A673 (cell line): ENCODE measurements at places on chromosomes 3 and 15. TPM values are rescaled to one million over a fixed set of nuclear protein-coding genes. Genes with fewer than 3 reads are reported as not detected.

- no peak for DNase-seq
- H3K4me1 ChIP-seq: no peaks in the 10 kb centered on the region
- no peaks in the 10 kb centered on the region for H3K27me3 ChIP-seq
- no peak overlapping the region for H3K27ac ChIP-seq
- no peak overlapping the region for H3K4me3 ChIP-seq
- H3K36me3 ChIP-seq: no peaks in the 10 kb centered on the region
Measured at GRCh38 chr3:116669576-116669975, 40.0 kb upstream of the TUSC7 start.

DNA sequence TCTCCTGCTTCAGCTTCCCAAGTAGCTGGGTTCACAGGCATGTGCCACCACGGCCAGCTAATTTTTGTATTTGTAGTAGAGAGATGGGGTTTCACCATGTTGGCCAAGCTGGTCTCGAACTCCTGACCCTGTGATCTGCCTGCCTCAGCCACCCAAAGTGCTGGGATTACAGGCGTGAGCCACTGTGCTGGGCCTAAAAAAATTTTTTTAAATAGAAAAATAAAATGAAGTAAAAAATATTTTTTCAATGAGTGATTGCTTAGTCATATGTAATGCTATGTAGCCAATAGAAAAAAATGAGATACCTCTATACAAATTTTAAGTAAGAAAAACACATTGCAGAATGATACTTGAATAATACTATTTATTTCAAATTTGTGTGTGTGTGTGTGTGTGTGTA is 27.9 kb upstream of the SLC30A4 start:
- H3K27ac ChIP-seq: no peak overlapping the region
- no peaks in the 10 kb centered on the region for H3K36me3 ChIP-seq
- no peak overlapping the region for H3K4me3 ChIP-seq

- DNase-seq: no peak
- H3K27ac ChIP-seq: no peak overlapping the region
- no peaks in the 10 kb centered on the region for H3K36me3 ChIP-seq
- peaks cover 57% of the 10 kb centered on the region for H3K27me3 ChIP-seq
- H3K4me1 ChIP-seq: no peaks in the 10 kb centered on the region
Measured at GRCh38 chr3:183430325-183430957, 2.0 kb upstream of the MCF2L2 start.

DNA sequence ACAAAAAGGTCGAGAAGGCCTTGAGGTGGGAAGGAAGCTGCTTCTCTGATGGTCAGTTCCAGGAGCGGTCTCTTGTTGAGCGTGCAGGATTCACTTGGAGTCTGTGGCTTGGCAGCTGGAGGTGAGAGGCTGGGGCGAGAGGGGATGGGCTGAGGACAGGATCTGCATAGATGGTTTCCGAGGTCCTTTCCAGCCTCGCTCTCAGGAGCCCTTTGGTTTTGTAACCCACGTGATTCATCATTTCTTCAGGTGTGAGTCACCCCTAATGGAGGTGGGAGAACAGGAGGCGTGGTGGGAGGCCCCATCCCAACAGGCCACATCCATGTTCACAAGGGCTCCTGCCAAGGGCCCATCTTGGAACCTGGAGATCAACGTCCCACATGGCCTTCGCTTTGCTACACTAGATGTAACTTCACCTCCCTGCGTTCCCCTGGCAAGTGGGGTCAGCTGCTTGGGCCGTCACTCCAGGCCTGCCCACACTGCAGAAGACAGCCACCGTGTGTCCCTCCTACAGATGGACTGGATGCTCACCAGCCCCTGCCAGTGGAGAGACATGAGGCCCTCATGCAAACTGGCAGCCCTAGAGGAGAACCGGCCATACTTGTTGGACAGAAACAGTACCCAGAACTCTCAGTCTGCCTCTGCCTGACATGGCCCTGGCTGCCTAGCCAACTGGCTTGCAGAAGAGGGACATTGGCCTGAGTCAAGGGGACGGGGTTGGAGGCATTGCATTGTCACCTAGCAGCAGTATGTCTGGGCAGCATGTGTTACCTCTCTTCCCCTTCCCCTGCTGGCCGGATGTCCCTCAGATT is 1.6 kb upstream of the PCSK6 start:
- H3K4me3 ChIP-seq: no peak overlapping the region
- H3K27me3 ChIP-seq: peaks cover 44% of the 10 kb centered on the region
- H3K36me3 ChIP-seq: no peaks in the 10 kb centered on the region
- no peak overlapping the region for H3K27ac ChIP-seq

- peaks cover 11% of the 10 kb centered on the region for H3K4me1 ChIP-seq
- no peaks in the 10 kb centered on the region for H3K27me3 ChIP-seq
- H3K4me3 ChIP-seq: peak within 1 kb of the TSS; percentile 81
- H3K27ac ChIP-seq: peak within 1 kb of the TSS; percentile 89
- H3K36me3 ChIP-seq: peaks cover 11% of the 10 kb centered on the region
- DNase-seq: peak; percentile 49
Measured at GRCh38 chr3:184361532-184361931, at the start of the genes CLCN2 and POLR2H. CLCN2 (minus strand) TSS chr3:184361605; CDS start chr3:184361479, 126 bp downstream. POLR2H (plus strand) TSS chr3:184361710; CDS start chr3:184363493, 1,783 bp downstream.

DNA sequence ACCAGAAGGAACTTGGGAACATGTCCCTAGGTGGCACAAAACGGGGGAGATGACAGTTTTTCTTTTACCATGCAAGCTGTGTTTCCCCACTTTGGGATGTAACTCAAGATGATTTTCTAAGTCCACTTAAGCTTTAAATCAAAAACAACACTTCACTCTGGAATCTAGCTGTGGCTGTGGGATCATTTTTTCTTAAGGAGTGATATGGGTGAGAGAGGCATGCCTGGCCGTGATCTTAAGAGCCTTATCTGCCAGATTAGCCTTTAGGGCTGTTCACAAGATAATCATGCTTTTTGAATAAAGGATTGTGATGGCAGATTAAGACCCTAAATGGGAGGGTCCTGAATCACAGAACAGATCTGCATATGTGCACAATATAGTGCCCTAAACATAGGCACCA is 384.8 kb upstream of the SEMA6D start:
- no peak overlapping the region for H3K4me3 ChIP-seq
- DNase-seq: no peak
- H3K27ac ChIP-seq: peak overlapping the region; percentile 3
- no peaks in the 10 kb centered on the region for H3K27me3 ChIP-seq
- H3K36me3 ChIP-seq: no peaks in the 10 kb centered on the region

DNA sequence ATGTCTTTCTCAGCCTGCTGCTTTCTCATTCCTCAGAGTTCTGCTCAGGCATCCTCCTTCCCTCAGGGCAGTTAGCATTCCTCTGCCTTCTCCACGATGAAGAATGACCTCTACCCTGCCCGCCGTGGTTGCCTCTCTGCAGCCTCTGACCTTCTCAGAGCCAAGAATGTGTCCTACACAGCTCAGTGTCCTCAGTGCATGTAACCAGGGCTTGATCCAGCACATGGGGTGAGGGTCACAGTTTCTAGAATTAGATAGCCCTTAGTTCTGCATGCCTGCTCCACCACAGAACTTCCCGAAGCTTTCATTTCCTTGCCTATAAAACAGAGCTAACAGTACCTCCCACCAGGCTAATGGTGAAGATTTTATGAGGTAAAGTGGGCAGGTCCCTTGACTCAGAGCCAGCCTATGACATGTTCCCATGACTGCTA is 182.1 kb downstream of the CLSTN2 start:
- H3K4me3 ChIP-seq: no peak overlapping the region
- no peaks in the 10 kb centered on the region for H3K27me3 ChIP-seq
- no peak overlapping the region for H3K27ac ChIP-seq
- H3K36me3 ChIP-seq: no peaks in the 10 kb centered on the region

DNA sequence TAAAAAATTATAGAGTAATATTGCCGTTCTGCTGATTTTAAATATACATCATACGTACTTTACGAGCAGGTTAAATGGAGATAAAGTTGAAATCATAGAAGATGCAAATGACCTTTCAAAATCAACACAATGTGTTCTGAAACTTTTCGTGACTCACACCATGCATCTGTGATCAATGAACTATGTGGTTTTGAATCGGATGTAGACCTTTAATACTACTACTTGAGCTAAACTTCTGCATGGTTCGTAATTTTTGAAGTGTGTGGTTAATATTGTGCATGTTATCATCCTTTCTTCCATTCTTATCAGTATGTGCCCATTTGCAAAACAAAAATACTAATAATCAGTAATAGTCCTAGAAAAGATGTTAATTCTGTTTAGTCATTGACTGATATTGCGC is 58.9 kb downstream of the GASK1A start:
- DNase-seq: no peak
- no peak overlapping the region for H3K4me3 ChIP-seq
- no peaks in the 10 kb centered on the region for H3K27me3 ChIP-seq

- no peaks in the 10 kb centered on the region for H3K4me1 ChIP-seq
- H3K36me3 ChIP-seq: no peaks in the 10 kb centered on the region
- no peak overlapping the region for H3K4me3 ChIP-seq
- no peak for DNase-seq
- H3K27me3 ChIP-seq: no peaks in the 10 kb centered on the region
- no peak overlapping the region for H3K27ac ChIP-seq
Measured at GRCh38 chr15:31560643-31561042, 234.0 kb downstream of the KLF13 start.

DNA sequence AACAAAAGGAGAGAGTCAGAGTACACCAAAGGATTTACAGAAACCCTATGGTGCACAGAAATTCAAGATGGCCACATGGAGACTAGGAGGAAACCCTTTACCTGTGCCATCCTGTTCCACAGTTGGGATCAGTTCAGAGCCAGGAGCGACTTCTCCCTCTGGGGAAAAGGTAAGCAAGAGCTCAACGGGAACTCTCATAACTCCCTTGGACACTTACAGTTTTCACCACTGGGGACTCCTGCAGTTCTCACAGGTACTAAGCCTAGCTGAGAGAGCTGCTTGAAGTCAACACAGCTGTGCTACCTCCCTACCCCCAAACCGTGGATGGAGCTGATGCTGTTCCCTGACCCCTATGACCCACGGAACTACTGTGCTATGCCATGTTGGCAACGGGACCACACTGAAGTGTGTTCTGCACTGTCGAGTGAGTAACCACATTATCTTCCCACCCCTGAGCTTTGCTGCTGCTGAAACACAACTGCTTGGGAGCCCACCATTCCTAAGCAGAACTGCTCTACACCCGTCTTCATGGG is 606.8 kb downstream of the GBE1 start:
- H3K27me3 ChIP-seq: no peaks in the 10 kb centered on the region
- H3K27ac ChIP-seq: no peak overlapping the region
- DNase-seq: no peak
- H3K4me3 ChIP-seq: no peak overlapping the region
- no peaks in the 10 kb centered on the region for H3K36me3 ChIP-seq
- no peaks in the 10 kb centered on the region for H3K4me1 ChIP-seq

DNA sequence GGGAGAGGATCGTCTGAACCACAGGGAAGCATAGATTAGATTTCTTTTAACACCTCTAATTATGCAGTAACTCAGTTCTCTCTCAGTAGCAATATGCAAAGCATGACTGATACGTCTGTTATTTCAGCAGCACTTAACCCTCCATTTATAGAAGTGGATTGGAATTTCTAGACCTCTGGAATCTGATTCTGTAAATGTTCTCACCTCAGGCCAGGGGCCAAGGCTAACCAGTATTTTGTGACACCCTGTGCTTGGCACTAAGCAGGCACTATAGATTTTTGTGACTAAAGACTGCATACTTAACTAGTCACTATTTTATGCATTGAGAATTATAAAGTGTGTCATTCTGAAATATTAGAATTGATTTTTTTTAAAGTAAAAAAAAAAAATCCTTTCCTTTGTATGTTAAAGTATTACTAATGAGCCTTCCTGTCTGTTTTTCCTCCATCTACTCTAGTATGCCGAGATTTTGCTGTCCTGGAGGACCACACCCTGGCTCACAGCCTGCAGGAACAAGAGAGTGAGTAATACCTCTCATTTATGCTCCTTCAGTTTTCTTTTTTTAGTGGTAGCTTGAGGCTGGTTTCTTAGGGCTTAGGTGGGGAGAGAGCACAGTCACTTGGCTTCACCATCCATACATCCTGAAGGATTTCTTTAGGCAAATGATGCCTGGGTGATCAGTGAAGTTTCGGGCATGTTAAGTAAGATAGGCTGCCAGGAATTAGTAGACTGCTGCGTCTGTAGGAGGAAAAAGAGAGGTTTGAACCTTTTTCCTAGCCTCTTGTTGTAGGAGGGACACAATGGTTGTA is 26.5 kb upstream of the UTS2B start:
- peak; percentile 52 for DNase-seq
- H3K27me3 ChIP-seq: no peaks in the 10 kb centered on the region
- H3K4me1 ChIP-seq: peaks cover 47% of the 10 kb centered on the region
- H3K4me3 ChIP-seq: no peak overlapping the region
- peaks cover 19% of the 10 kb centered on the region for H3K36me3 ChIP-seq

GRCh38 chr15:77002954-77003912 is 8.3 kb downstream of the PSTPIP1 start:
- DNase-seq: no peak
- no peaks in the 10 kb centered on the region for H3K36me3 ChIP-seq
- H3K27me3 ChIP-seq: no peaks in the 10 kb centered on the region

DNA sequence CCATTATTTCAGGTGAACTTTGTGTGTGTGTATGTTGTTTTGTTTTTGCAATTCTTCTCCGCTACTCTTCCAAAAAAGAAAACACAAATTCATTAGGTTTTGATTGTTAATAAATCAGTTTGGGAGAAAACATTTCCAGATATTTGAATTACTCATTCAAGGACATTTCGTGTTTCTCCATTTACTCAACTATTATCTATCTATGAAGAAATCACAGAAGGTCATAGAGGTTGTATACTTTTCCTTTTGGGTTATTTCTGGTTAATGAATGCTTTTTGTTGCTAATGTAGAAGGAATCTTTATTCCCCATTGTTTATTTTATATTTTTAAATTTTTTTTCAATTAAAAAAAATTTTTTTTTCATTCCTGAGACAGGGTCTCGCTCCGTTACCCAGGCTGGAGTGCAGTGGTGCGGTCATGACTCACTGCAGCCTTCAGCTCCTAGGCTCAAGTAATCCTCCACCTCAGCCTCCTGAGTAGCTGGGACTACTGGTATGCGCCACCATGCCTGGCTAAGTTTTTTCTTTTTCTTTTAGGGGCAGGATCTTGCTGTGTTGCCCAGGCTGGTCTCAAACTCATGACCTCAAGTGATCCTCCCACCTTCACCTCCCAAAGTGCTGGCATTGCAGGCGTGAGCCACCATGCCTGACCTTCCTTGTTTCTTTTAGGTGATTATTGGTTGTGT is 28.4 kb downstream of the IGF1R start:
- H3K4me1 ChIP-seq: peaks cover 2% of the 10 kb centered on the region
- no peak for DNase-seq
- no peaks in the 10 kb centered on the region for H3K27me3 ChIP-seq
- no peak overlapping the region for H3K27ac ChIP-seq

GRCh38 chr3:195441992-195442572 is 738 bp downstream of the ACAP2 start:
- peaks cover 22% of the 10 kb centered on the region for H3K4me1 ChIP-seq
- peak overlapping the region; percentile 94 for H3K4me3 ChIP-seq
- DNase-seq: peak; percentile 54
- H3K27me3 ChIP-seq: no peaks in the 10 kb centered on the region
- H3K27ac ChIP-seq: peak overlapping the region; percentile 92

GRCh38 chr3:101495552-101495951 is 17.5 kb downstream of the SENP7 start:
- no peaks in the 10 kb centered on the region for H3K4me1 ChIP-seq
- no peak for DNase-seq
- no peaks in the 10 kb centered on the region for H3K27me3 ChIP-seq
- no peak overlapping the region for H3K27ac ChIP-seq
- no peaks in the 10 kb centered on the region for H3K36me3 ChIP-seq
- H3K4me3 ChIP-seq: no peak overlapping the region

Gene INKA1
- total RNA-seq: 7.1 and 13.8 TPM in 2 replicates

Gene SOX14
- not detected in 2 replicates for total RNA-seq

Gene RHCG
- 1.2 and 1.4 TPM in 2 replicates for total RNA-seq
